ENCODE measurements at places on chromosomes 4 and X. TPM values are rescaled to one million over a fixed set of nuclear protein-coding genes. Genes with fewer than 3 reads are reported as not detected.

CABS1 gene
- total RNA-seq, result not detected

DCAF12L1 gene
- total RNA-seq, result not detected

GPR82 gene
- 0.77 TPM for total RNA-seq

ADH1C gene
- not detected for total RNA-seq

RASL11B gene
- not detected for total RNA-seq

FAM90A26 gene
- not detected for total RNA-seq

SLC2A9 gene
- 1.5 TPM for total RNA-seq

HELQ gene
- total RNA-seq, result 29.9 TPM

MAGEB6 gene
- total RNA-seq, result not detected

GRCh38 chr4:71607780-71608677 is 175.8 kb downstream of the GC start:
- no peaks in the 10 kb centered on the region for H3K36me3 ChIP-seq
- no peaks in the 10 kb centered on the region for H3K27me3 ChIP-seq
- no peak overlapping the region for H3K4me3 ChIP-seq
- no peaks in the 10 kb centered on the region for H3K4me1 ChIP-seq
- DNase-seq, result no peak

GRCh38 chrX:17020851-17021821 is 74.7 kb downstream of the REPS2 start:
- no peak overlapping the region for H3K4me3 ChIP-seq
- H3K4me1 ChIP-seq, result no peaks in the 10 kb centered on the region
- no peak for DNase-seq

DNA sequence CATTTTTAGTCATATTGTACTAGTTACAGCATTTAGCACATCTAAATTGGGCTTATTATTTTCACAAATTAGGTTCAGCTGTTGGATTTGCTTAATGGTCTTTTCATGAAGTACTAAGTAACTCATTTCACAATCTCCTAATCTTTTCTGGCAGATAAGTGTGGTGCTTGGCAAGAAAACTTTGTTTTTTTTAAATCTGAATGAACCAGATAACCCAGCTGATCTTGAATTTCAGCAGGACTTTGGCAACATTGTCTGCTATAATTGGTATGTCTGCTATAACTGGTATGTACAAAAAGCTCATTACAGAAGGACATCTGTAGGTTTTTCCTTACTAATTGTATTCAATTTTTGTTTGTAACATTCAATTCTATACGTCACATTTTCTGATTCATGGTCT is 22.7 kb downstream of the WDR19 start:
- no peak overlapping the region for H3K27ac ChIP-seq
- no peak overlapping the region for H3K4me3 ChIP-seq
- no peak for DNase-seq
- peaks cover 13% of the 10 kb centered on the region for H3K36me3 ChIP-seq
- no peaks in the 10 kb centered on the region for H3K4me1 ChIP-seq

DNA sequence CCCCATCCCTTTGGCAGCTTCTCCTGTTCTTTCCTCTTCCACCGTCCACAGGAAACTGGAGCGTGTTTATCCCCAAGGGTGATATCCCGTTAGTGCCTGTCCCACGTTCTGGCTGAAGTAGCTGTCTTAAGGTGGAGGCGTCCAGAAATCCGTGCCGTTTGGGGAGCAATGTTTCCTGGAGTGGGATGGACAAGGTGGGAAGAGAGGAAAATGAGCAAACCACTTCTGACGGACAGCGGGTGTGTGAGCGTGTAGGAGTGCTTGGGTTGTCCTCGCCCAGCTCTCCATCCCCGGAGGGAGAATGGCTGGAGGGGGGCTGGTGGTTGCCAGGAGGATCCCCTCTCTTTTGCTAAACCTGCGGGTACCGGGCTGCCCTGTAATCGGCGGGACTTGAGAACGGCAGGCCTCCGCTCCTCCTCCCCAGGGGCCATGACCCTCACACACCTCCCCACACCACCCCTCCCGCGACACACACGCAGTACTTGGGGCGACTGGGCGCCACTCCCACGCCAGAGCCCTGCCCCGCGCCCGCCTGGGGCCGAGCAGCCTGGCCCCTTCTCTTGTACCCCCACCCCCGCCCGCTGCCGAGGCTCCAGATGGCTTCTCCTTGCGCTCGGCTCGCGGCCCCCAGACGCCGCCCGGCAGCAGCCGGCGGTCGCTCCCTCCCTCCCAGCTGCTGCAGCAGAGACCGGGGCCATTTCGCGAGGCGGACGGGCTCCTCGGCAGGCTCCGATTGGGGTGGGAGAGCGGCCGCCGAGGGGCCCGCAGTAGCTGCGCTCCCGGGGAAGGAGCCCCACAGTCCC is 13.9 kb upstream of the PRDM8 start:
- H3K4me3 ChIP-seq, result peak overlapping the region; percentile 90
- no peak for DNase-seq
- H3K27ac ChIP-seq, result peak overlapping the region; percentile 82
- H3K4me1 ChIP-seq, result peaks cover 32% of the 10 kb centered on the region
- H3K36me3 ChIP-seq, result no peaks in the 10 kb centered on the region

GRCh38 chrX:77622672-77623071 is 163.3 kb downstream of the ATRX start:
- H3K4me3 ChIP-seq, result no peak overlapping the region
- H3K36me3 ChIP-seq, result no peaks in the 10 kb centered on the region
- no peaks in the 10 kb centered on the region for H3K27me3 ChIP-seq
- H3K4me1 ChIP-seq, result no peaks in the 10 kb centered on the region
- DNase-seq, result no peak
- H3K27ac ChIP-seq, result no peak overlapping the region

GRCh38 chrX:68454476-68455150 is 21.3 kb upstream of the OPHN1 start:
- no peaks in the 10 kb centered on the region for H3K4me1 ChIP-seq
- no peaks in the 10 kb centered on the region for H3K36me3 ChIP-seq

- no peaks in the 10 kb centered on the region for H3K27me3 ChIP-seq
- DNase-seq, result no peak
- H3K4me1 ChIP-seq, result no peaks in the 10 kb centered on the region
- H3K4me3 ChIP-seq, result no peak overlapping the region
These were observed 69.8 kb downstream of the ZFX start for GRCh38 chrX:24219320-24219719.

DNA sequence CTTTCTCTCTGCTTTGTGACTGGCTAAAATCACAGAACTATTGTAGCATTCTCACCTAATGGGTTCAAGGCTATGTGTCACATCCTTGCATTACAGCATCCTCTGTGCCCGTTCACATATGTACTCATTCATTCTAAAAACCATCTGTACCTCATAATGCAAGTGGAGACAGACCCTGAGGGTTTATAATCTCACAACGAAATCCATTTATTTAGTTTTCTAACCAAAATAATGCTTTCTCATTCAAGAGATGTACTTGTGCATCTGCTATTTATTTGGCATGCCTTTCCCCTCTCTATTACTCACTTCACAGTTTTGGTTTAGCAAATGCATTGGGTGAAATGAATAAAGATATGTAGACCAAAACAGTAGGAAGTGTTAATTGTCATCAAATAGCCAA is 261.5 kb downstream of the DCHS2 start:
- H3K36me3 ChIP-seq, result no peaks in the 10 kb centered on the region
- H3K27ac ChIP-seq, result no peak overlapping the region
- H3K27me3 ChIP-seq, result no peaks in the 10 kb centered on the region
- no peaks in the 10 kb centered on the region for H3K4me1 ChIP-seq
- DNase-seq, result no peak

DNA sequence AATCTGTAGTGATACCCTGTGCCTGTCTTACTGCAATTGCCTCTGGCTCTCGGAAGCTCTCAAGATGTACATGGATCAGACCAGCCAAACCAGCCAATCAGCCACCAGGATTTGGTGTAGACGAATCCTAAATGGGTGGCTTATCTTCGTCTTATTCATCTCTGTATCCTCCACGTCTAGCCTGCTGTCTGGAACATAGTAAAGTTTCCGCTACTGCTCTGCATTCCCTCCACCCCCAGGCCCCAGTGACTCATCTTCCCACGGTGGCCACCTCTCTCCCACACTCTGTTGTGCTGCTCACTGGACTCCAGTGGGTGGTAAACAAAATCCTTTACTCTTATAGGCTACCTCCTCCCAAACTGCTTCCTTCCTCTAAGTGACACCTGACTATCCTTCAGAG is 37.8 kb downstream of the SEPTIN6 start:
- H3K36me3 ChIP-seq, result peaks cover 29% of the 10 kb centered on the region
- no peaks in the 10 kb centered on the region for H3K27me3 ChIP-seq
- H3K27ac ChIP-seq, result no peak overlapping the region

GRCh38 chr4:184598753-184599491 is 50.3 kb downstream of the CASP3 start:
- no peaks in the 10 kb centered on the region for H3K36me3 ChIP-seq
- no peaks in the 10 kb centered on the region for H3K27me3 ChIP-seq
- no peak overlapping the region for H3K4me3 ChIP-seq
- peaks cover 11% of the 10 kb centered on the region for H3K4me1 ChIP-seq

GRCh38 chr4:88613417-88613875 is 21.2 kb downstream of the HERC3 start:
- peak overlapping the region; percentile 68 for H3K27ac ChIP-seq
- H3K27me3 ChIP-seq, result no peaks in the 10 kb centered on the region
- no peak for DNase-seq
- H3K4me3 ChIP-seq, result no peak overlapping the region

- H3K4me3 ChIP-seq, result no peak overlapping the region
- H3K4me1 ChIP-seq, result no peaks in the 10 kb centered on the region
- no peaks in the 10 kb centered on the region for H3K36me3 ChIP-seq
- H3K27ac ChIP-seq, result no peak overlapping the region
- no peak for DNase-seq
- no peaks in the 10 kb centered on the region for H3K27me3 ChIP-seq
These were observed 42.6 kb downstream of the GABRG1 start for GRCh38 chr4:46081248-46081647.

- H3K4me3 ChIP-seq, result no peak overlapping the region
- no peak overlapping the region for H3K27ac ChIP-seq
- no peaks in the 10 kb centered on the region for H3K27me3 ChIP-seq
- DNase-seq, result peak; percentile 79
- H3K4me1 ChIP-seq, result no peaks in the 10 kb centered on the region
These were observed 33.0 kb downstream of the HCCS start for GRCh38 chrX:11143931-11144678.

DNA sequence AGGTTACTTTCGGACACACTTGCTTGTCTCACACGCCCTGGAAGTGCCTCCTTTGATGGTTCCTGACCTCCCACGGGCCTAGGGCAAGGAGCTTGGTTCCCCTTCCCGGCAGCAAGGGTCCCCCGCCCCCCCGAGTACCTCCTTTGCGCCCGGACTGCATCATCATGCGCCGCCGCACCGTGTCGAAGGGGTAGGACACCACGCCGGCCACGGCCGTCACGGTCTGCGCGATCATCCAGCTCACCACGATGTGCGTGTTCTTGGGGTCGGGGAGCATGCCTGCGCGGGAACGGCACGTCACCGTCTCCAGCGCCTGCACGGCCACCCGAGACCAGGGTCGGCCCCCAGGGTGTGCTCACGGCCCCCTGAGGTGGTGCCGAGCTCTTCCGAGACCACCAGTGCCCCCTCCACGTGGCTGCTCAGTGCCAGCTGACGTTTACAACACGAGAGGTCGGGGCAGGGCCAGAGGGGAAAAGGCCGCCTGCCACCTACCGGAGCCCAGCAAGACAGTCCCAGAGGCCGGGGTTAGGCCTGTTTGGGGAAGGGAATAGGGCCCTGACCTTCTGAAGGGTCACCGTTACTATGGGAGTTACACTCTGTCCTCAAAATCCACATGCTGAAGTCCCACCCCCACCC is 4.7 kb downstream of the SLC25A6 start:
- no peak for DNase-seq
- H3K4me1 ChIP-seq, result peaks cover 16% of the 10 kb centered on the region
- no peak overlapping the region for H3K4me3 ChIP-seq
- no peak overlapping the region for H3K27ac ChIP-seq

- H3K4me1 ChIP-seq, result no peaks in the 10 kb centered on the region
- H3K4me3 ChIP-seq, result no peak overlapping the region
- H3K27me3 ChIP-seq, result no peaks in the 10 kb centered on the region
- no peak overlapping the region for H3K27ac ChIP-seq
- no peak for DNase-seq
These were observed 36.2 kb downstream of the RGS12 start for GRCh38 chr4:3328814-3329663.

GRCh38 chr4:187380181-187380581 is 615.4 kb upstream of the ZFP42 start:
- H3K4me1 ChIP-seq, result no peaks in the 10 kb centered on the region
- H3K4me3 ChIP-seq, result no peak overlapping the region
- H3K27ac ChIP-seq, result no peak overlapping the region
- no peaks in the 10 kb centered on the region for H3K36me3 ChIP-seq
- DNase-seq, result no peak

GRCh38 chr4:153535772-153536513 is 69.8 kb downstream of the TMEM131L start:
- H3K27ac ChIP-seq, result peak overlapping the region; percentile 55
- DNase-seq, result peak; percentile 49
- no peaks in the 10 kb centered on the region for H3K27me3 ChIP-seq
- H3K4me3 ChIP-seq, result no peak overlapping the region
- H3K36me3 ChIP-seq, result no peaks in the 10 kb centered on the region

GRCh38 chr4:175873707-175874106 is 61.6 kb upstream of the GPM6A start:
- no peak overlapping the region for H3K27ac ChIP-seq
- H3K27me3 ChIP-seq, result no peaks in the 10 kb centered on the region
- H3K4me3 ChIP-seq, result no peak overlapping the region
- no peaks in the 10 kb centered on the region for H3K4me1 ChIP-seq
- no peaks in the 10 kb centered on the region for H3K36me3 ChIP-seq

DNA sequence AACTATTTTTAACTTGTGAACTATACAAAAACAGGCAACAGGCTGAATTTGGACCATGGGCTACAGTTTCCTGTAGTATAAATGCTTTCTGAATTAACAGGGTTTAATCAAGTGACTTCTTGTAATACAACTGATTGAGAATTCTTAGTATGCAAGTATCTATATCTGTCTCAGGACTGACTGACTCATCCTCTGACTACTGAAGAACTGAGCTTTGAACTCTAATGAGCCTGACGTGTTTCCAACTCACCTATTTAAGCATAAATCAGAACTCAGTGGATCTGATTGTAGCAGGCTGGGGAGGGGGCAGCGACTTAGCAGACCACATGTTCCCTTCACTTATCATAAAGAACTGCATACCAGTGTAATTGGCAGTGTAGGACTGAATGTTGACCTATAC is 7.8 kb downstream of the SPATA4 start:
- no peaks in the 10 kb centered on the region for H3K36me3 ChIP-seq
- no peaks in the 10 kb centered on the region for H3K4me1 ChIP-seq
- H3K27me3 ChIP-seq, result peaks cover 10% of the 10 kb centered on the region
- no peak for DNase-seq

DNA sequence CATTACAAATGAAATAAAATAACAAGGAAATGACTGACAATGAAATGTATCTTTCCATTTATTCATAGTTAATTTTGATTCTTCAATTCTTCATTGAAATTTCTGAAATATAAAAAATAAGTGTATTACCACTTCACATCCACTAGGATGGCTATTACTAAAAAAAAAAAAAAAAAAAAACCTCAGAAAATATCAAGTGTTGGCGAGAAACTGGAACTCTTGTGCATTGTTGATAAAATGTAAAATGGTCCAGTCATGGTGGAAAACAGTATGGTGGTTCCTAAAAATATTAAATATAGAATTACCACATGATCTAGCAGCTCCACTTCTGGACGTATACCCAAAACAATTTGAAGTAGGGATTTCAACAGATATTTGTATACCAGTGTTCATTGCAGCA is 22.9 kb downstream of the PGAM4 start:
- H3K36me3 ChIP-seq, result no peaks in the 10 kb centered on the region
- no peaks in the 10 kb centered on the region for H3K4me1 ChIP-seq
- no peak overlapping the region for H3K27ac ChIP-seq
- DNase-seq, result no peak
